ENCODE measurements at places on chromosomes 6 and 20.

DNA sequence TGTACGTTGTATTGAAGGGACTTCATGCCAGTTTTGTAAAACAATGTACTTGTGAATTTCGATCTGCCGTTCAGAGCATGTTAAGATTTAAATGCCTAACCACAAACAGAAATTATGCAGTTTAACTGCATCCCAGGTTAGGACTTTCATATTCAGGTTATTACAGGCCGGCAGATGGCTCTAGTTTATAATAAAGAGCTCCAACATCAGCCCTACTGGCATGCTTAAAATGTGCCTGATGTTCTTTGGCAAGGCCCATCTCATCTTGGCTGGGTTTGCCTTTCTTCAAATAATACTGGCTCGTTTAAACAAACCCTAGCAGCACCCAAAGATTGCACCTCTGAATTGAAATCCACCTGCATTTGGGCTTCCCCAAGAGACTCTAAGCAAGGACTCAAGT lies 169.3 kb upstream of the RIN2 start:
- DNase-seq, result no peak

DNA sequence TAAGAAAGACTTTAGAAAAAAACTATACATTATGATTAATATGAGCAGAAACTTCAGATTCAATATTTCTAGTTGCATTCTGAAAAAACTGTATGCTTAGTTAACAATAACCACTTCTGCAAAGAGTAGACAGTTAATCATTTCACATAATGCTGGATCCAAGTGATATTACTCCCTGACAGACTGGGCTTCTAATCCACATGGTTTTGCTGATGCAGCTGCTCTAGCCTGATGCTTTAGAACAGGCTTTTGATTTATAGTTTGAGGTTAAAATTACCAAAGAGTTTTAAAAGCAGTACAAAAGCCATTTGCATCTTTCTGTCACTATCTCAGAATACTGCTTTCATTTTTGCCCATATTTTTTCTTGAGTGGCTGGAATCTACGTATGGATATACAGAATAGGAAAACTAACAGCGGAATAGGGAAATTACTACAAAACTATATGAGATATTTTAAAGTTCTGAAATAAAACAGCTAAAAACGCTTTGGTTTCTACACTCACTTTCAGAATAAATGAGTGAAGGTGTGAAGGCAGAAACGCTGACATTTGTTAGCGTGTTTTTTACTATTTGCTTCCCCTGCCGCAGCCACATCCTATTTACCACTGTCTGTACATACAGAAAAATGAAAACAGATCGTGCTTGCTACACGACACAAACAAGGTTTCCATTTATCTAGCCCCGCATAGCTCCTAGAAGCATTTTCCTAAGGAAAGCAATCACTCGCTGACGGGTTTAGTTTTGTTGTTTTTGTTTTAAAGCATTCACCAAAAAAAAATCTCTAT lies 61.7 kb downstream of the METTL24 start:
- no peak for DNase-seq

GRCh38 chr6:20640181-20640580 lies 105.9 kb downstream of the CDKAL1 start:
- no peak for DNase-seq

- no peak for DNase-seq
Observed at GRCh38 chr6:1767481-1768246, 157.9 kb downstream of the FOXC1 start.

- no peak for DNase-seq
Observed at GRCh38 chr6:13048113-13048512, 280.2 kb downstream of the TBC1D7 start.

DNA sequence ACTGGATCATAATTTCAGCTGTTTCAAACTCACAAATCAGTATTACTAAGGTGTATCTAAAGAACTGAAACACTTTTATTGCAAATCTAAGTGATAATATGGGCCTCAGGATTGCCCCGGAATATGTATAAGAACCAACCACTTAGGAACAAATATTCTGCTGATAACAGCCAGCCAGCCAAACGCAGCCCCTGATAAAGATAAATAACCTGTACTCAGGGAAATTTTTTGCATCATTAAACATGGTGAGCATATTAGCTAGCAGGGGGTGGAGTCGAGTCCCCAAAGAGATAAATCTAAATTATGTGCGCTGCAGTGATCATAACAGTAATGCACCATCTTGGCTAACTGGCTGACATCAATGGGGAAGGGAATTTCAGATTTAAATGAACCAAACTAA lies 410.2 kb upstream of the MAP3K7 start:
- DNase-seq, result no peak

DNA sequence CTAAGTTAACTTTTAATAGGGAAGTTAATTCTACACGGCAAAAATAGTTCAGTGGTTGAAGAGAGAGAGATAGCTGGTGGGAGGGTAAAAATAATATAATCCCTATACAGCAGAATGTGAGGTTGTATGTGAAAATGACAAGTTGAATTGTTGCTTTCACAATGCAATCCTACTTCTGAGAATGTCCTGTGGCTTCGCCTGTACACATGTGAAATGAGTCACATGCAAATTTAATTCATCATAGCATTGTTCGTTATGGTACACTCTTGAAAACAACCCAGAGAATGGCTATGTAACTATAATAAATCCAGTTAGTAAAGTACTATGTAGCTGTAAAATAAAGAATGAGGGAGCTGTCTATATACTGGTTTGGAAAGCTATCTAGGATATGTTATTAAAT lies 46.0 kb upstream of the HINT3 start:
- no peak for DNase-seq

Data from stimulated activated CD8-positive, alpha-beta memory T cell treated with anti-CD3 and anti-CD28 coated beads, Interleukin-2, amount 100 ng/mL, for 1 hour (primary cell).